ENCODE measurements at places on chromosomes 6 and 20.
A peak's percentile ranks its signal among the peaks of the same experiment; 100 is the strongest.

DNA sequence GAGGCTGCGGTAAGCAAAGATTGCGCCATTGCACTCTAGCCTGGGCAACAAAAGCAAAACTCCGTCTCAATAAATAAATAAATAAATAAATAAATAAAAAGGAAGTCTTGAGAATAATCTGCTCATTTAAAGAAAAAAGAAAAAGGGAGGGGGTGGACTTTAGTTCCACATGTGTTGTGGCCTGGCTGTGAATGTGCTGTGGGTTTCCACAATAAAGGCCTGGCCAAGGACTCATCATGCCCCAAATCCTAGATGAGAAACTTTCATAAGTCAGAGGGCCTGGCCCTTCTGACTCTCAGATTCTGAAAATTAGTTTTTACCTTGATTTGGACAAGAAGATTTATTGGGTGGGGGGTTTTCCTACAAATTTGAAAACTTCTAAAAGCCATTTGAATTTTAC lies 48.4 kb downstream of the RIOK1 start:
- H3K27me3 ChIP-seq, result no peaks in the 10 kb centered on the region
- no peak overlapping the region for H3K27ac ChIP-seq
- H3K36me3 ChIP-seq, result no peaks in the 10 kb centered on the region
- no peak overlapping the region for H3K4me3 ChIP-seq
- no peaks in the 10 kb centered on the region for H3K4me1 ChIP-seq

DNA sequence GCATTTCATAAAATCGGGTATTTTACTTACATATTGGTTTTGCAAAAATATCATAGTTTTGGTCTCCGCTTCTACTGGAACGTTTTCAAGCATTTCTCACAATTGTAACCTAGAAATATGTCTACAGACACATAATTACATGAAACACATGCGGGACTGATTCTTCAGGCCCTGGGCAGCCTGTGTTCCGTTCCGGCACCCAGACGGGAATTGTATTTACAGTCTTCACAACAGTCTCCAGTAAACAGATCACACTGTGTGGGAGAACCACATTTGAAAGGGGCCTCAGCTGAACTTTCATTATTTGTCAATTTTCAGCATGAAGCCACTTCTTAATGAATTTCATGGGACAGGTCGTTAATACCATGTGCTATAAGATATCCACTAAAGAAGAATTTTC lies 196.9 kb downstream of the DST start:
- no peak overlapping the region for H3K4me3 ChIP-seq
- no peak overlapping the region for H3K27ac ChIP-seq
- no peaks in the 10 kb centered on the region for H3K27me3 ChIP-seq

DNA sequence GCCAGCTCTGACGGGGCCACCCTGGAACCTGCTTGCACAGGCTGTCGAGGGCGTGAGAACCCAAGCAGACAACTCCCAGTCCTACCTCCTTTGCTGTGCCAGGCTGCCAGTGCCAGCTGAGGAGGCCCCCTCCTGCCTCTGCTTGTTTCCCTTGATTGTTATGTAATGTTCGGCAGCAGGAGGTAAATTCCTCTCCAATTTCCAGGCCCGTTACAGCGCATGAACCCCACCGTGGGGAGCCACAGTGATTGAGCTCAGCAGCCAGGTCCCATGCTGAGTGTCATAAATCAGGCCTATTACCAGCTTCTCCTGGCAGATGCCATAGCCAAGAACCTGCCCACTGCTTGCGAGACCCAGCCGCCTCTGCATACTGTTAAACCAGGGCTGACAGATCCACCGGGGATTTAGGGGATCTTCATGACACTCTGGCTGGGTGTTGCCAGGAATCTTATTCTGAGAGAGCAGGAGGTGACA lies 320.5 kb downstream of the DHX35 start:
- no peak overlapping the region for H3K27ac ChIP-seq
- no peaks in the 10 kb centered on the region for H3K36me3 ChIP-seq
- H3K27me3 ChIP-seq, result peaks cover 4% of the 10 kb centered on the region
- H3K4me1 ChIP-seq, result no peaks in the 10 kb centered on the region
- no peak for DNase-seq

GRCh38 chr20:48772183-48772976 lies 55.4 kb downstream of the PREX1 start:
- H3K4me1 ChIP-seq, result peaks cover 58% of the 10 kb centered on the region
- no peak for DNase-seq
- H3K27me3 ChIP-seq, result peaks cover 2% of the 10 kb centered on the region
- no peaks in the 10 kb centered on the region for H3K36me3 ChIP-seq
- H3K27ac ChIP-seq, result no peak overlapping the region

GRCh38 chr6:26198722-26199056 lies 111.5 kb downstream of the HFE start:
- peaks cover 1% of the 10 kb centered on the region for H3K4me1 ChIP-seq
- H3K4me3 ChIP-seq, result peak overlapping the region; percentile 84
- DNase-seq, result no peak
- H3K27me3 ChIP-seq, result no peaks in the 10 kb centered on the region

GRCh38 chr6:7588506-7588905 lies 1.5 kb upstream of the SNRNP48 start:
- H3K36me3 ChIP-seq, result peaks cover 4% of the 10 kb centered on the region
- no peak for DNase-seq
- peaks cover 5% of the 10 kb centered on the region for H3K4me1 ChIP-seq
- H3K27me3 ChIP-seq, result no peaks in the 10 kb centered on the region
- H3K4me3 ChIP-seq, result no peak overlapping the region
- no peak overlapping the region for H3K27ac ChIP-seq

- no peaks in the 10 kb centered on the region for H3K27me3 ChIP-seq
- DNase-seq, result no peak
- no peak overlapping the region for H3K27ac ChIP-seq
- no peaks in the 10 kb centered on the region for H3K36me3 ChIP-seq
These were observed 674.2 kb upstream of the MANEA start for GRCh38 chr6:94902974-94903628.

GRCh38 chr6:10894958-10895357 lies 8.1 kb downstream of the SYCP2L start:
- H3K27me3 ChIP-seq, result no peaks in the 10 kb centered on the region
- no peak for DNase-seq
- no peaks in the 10 kb centered on the region for H3K36me3 ChIP-seq
- no peaks in the 10 kb centered on the region for H3K4me1 ChIP-seq

GRCh38 chr20:24705486-24705885 lies 236.1 kb downstream of the SYNDIG1 start:
- no peak overlapping the region for H3K27ac ChIP-seq
- H3K27me3 ChIP-seq, result no peaks in the 10 kb centered on the region
- peaks cover 5% of the 10 kb centered on the region for H3K4me1 ChIP-seq
- H3K4me3 ChIP-seq, result no peak overlapping the region
- no peaks in the 10 kb centered on the region for H3K36me3 ChIP-seq
- DNase-seq, result no peak

DNA sequence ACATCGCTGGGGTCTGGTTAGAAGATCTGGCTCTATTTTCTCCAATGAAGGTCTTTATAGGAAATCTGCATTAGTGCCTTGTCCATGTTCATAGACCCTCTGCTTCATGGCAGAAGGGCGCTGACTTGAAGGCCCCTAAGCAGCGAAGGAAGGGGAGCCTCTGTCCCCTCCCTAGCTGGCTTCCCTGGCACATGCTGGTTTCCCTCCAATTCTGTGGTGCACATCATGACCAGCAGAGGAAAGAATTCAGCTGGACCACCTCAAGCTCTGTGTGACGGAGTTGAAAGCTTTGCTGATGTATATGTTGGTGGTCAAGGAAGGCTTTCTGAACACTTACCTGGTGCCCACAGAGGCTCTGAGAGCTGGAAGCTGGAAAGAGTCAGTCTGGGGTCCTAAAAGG lies 129.7 kb upstream of the MYLIP start:
- no peak overlapping the region for H3K4me3 ChIP-seq
- no peaks in the 10 kb centered on the region for H3K36me3 ChIP-seq
- H3K4me1 ChIP-seq, result no peaks in the 10 kb centered on the region
- H3K27ac ChIP-seq, result no peak overlapping the region
- H3K27me3 ChIP-seq, result no peaks in the 10 kb centered on the region
- DNase-seq, result no peak

GRCh38 chr6:123519189-123519505 lies 117.6 kb downstream of the TRDN start:
- no peaks in the 10 kb centered on the region for H3K27me3 ChIP-seq
- H3K36me3 ChIP-seq, result no peaks in the 10 kb centered on the region
- H3K27ac ChIP-seq, result no peak overlapping the region
- no peak overlapping the region for H3K4me3 ChIP-seq

DNA sequence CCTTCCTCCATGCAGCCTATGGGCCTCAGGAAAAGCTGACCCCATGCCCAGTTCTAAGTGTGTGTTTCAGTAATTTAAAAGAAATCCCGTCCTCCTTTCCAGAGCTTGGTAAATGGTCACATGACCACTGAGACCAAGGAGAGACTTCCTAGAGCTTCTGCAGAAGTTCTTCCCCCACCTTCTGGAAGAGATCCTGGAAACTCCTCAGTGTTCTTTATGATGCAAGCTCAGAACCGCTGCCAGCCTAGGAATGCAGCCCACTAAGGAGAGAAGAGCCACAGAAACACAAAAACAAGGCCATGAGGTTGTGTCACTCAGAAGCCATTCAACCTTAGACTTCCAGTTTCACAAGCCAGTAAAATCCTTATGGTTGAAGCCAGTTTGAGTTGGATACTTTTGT lies 348.4 kb downstream of the TPBG start:
- no peak for DNase-seq
- no peak overlapping the region for H3K27ac ChIP-seq
- no peaks in the 10 kb centered on the region for H3K4me1 ChIP-seq
- H3K4me3 ChIP-seq, result no peak overlapping the region
- H3K36me3 ChIP-seq, result no peaks in the 10 kb centered on the region

DNA sequence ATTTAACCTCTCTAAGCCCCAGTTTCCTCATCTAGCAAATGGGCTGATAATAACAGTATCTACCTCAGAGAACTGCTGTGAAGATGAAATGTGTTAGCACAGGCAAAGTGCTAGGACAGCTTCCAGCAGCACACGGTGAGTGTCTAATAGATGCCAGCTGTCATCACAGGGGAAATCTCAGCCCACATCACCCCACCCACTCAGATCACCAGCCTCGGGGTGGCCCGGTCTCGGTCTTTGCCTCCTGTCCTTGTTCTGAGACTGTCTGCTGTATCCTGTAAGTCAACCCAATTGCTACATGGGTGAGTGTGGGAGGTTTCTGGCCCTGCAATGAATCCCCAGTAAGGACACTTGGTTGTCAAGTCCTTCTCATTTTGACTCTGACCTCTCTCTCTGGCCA lies 99.5 kb upstream of the ZNFX1 start:
- DNase-seq, result no peak
- no peak overlapping the region for H3K4me3 ChIP-seq
- no peaks in the 10 kb centered on the region for H3K27me3 ChIP-seq
- no peaks in the 10 kb centered on the region for H3K4me1 ChIP-seq

DNA sequence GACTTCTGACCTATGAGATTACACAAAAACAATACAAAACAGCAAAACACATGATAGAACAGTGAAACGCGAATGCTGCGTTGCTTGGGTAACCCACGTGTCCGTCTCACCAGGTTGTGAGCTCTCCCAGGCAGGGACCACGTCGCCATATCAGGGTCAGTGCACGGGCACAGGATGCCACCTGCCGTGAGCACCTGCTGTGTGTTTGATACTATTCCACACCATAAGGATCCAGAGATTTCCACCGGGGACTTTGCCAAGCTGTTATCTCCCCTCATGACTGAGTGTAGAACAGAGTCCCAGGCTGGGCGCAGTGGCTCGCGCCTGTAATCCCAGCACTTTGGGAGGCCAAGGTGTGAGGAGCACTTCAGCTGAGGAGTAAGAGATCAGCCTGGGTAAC lies 288.0 kb downstream of the BMP7 start:
- H3K36me3 ChIP-seq, result no peaks in the 10 kb centered on the region
- no peaks in the 10 kb centered on the region for H3K4me1 ChIP-seq
- H3K27me3 ChIP-seq, result peaks cover 29% of the 10 kb centered on the region
- no peak overlapping the region for H3K27ac ChIP-seq
- no peak overlapping the region for H3K4me3 ChIP-seq

- no peak overlapping the region for H3K4me3 ChIP-seq
- no peaks in the 10 kb centered on the region for H3K36me3 ChIP-seq
- peak overlapping the region; percentile 38 for H3K27ac ChIP-seq
- no peaks in the 10 kb centered on the region for H3K27me3 ChIP-seq
- peaks cover 18% of the 10 kb centered on the region for H3K4me1 ChIP-seq
These were observed 11.2 kb upstream of the TAGAP start for GRCh38 chr6:159056003-159056402.

DNA sequence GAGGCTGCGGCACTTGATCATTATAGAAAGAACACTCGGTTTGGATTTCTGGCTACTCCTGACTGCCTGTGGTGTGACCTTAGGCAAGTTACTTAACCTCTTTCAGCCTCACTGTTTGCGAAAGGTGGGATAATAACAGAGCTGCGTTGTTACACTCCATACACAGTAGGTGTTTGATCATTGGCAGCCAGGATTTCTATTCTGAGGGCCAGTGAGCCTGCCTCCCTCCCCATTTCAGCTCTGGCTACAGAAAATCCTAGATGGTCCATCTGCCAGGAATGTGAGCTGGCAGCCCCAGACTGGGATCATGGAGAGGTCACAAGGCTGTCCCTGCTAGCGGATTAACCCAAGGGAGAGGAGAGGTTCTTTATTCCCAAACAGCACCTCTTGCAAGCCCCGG lies 2.7 kb downstream of the KCNB1 start:
- H3K4me3 ChIP-seq, result no peak overlapping the region
- H3K4me1 ChIP-seq, result no peaks in the 10 kb centered on the region
- no peak for DNase-seq
- peaks cover 26% of the 10 kb centered on the region for H3K27me3 ChIP-seq
- H3K36me3 ChIP-seq, result no peaks in the 10 kb centered on the region

DNA sequence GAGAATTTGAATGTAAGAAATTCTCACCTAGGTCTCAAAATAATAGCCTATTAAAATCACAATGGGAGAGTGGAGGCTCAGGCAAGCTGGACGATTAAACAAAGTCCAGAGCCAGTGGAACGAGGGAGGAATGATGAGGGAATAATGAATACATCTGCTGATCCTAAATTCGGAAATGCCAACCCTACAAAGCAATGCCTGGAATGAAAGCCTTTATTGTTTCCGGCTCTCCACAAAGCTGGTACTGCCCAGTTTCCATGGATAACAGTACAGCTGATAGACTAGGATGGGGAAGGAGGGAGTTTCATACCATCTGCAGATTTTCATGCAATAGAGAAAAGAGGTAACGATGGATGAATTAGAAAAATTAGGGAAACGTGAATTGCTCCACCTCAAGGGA lies 356.1 kb downstream of the CBLN4 start:
- no peaks in the 10 kb centered on the region for H3K4me1 ChIP-seq
- no peak for DNase-seq
- H3K4me3 ChIP-seq, result no peak overlapping the region

- H3K27ac ChIP-seq, result no peak overlapping the region
- no peaks in the 10 kb centered on the region for H3K4me1 ChIP-seq
These were observed 132.7 kb upstream of the SLC22A16 start for GRCh38 chr6:110609101-110609500.

DNA sequence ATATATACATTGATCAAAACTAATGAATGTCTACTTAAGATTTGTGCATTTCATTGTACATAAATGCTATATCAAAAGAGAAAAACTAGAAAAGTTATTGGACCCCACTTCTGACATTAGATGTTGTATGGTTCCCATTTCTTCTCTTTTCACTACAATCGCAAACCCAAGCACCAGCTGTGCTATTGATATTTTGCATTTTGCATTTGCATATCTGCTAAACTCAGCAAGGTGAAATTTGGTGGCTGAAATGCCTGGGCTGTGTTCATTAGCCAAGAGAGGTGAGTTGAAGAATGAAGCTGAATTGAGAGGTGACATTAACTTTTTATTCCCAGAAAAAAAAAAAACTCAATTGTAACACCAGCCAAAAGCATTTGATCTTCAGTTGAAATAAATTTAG lies 232.1 kb upstream of the TENT5A start:
- H3K4me1 ChIP-seq, result no peaks in the 10 kb centered on the region
- DNase-seq, result no peak
- H3K36me3 ChIP-seq, result no peaks in the 10 kb centered on the region
- H3K27me3 ChIP-seq, result no peaks in the 10 kb centered on the region

- H3K36me3 ChIP-seq, result no peaks in the 10 kb centered on the region
- no peak for DNase-seq
- no peak overlapping the region for H3K4me3 ChIP-seq
- peaks cover 7% of the 10 kb centered on the region for H3K4me1 ChIP-seq
- no peak overlapping the region for H3K27ac ChIP-seq
These were observed 6.6 kb downstream of the CITED2 start for GRCh38 chr6:139367810-139368351.
